ENCODE measurements at places on chromosomes 12 and 14.

- DNase-seq, result no peak
Measured at GRCh38 chr12:49626836-49627235, 3.5 kb downstream of the PRPF40B start.

DNA sequence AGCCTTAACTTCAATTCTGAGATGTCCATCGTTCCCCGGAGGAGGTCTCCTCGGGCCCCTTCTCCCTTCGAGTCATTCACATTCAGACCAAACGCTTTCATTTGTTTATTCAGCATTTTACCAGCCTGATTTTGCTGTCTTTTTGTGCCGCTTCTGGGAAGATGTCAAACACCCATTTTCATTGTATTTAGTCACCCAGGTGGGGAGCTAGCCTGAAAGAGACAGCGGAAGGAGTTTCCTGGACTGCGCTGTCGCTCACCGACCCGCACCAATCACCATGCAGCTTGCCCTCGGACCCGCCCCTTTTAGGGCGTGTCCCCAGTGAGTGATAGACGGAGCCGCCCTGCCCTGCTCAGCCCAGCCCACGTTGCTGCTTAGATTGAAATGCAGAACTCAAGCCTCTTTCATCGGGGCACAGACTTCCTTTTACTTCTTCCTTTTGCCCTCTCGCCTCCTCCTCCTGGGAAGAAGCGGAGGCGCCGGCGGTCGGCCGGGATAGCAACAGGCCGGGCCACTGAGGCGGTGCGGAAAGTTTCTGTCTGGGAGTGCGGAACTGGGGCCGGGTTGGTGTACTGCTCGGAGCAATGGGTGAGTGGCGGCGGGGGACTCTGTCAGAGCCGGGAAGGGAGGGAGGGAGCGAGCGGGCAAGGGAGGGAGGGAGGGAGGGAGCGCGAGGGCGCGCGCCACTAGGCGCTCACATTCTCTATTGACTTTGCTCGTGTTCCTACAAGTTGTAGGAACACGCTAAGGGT, at the start of gene PAX9:
TSS of gene PAX9 (plus strand) at position 355 of the 752 bp plus-strand sequence. CDS start at position 585, 230 bp downstream.
- DNase-seq, result peak; percentile 87

DNA sequence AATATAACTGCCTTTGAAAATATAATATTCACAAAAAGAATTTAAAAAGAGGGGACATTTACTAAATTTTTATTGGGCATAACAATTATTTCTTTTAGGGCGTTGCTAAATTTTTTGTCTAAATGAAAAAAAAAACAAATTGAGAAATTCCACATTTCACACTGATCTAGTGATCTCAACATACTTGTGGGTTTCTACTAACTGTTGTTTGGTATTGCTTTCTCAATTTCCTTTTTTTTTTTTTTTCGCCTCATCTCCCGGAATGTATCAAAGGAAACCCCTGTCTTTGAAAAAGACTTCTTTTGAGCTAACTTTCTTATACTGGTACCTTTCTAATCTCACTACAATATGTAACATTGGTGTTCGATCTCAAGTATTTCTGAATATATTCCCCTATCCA, at the start of gene CLEC4D:
TSS of gene CLEC4D (plus strand) at position 248 of the 400 bp plus-strand sequence. CDS start 230 bp downstream, outside the sequence.
- no peak for DNase-seq

- DNase-seq, result no peak
Measured at GRCh38 chr14:26773906-26774593, 176.2 kb upstream of the NOVA1 start.

GRCh38 chr12:114316076-114316475, 89.9 kb downstream of the TBX5 start:
- DNase-seq, result no peak

DNA sequence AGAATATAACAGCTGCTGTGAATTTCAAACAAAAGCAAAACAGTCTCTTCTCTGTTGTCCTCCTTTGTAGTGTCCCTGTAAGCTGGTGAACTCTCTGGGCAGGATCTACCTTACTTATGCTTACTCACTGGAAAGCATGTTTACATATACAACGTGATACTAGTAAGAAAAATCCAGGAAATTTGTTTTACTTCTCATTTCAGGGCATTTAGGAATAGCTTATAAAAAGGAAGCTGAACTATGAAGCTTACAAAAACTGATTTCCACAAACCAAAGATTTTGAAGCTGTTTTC, 311.0 kb downstream of the NOVA1 start:
- no peak for DNase-seq

- peak; percentile 73 for DNase-seq
Measured at GRCh38 chr12:133130808-133131128, 341 bp downstream of the ZNF10 start.

DNA sequence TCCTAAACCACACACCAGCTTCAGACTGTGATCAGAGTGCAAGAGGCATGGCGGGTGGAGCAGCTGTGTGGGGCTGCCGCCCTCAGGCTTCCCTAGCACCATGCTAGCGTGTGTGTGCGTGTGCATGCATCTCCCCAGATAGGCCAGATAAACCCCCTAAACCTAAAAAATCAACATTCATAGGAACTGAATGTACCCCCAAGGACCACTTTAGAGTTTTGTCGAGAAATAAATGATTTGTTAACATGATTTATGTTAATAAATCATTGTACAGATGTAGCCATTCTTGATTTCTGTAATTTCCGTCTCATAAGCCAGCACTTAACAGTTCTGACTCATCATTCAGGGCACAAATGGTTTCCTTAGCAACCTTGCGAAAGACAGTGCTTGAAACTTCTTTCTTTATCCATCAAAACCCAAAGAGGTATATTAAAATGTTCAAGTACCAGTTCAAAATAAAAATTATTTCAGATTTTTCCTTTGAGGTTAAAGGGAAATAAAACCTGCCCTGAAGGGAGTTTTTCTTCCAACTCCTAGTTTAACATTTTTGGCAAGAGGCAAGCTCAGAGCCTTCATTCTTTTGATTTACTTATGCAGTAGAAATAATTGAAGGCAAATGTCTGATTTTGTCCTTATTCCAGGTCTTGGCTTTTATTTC, 206.2 kb upstream of the RGS6 start:
- DNase-seq, result no peak

GRCh38 chr12:120702637-120703036, 7.6 kb upstream of the UNC119B start:
- no peak for DNase-seq

- no peak for DNase-seq
Measured at GRCh38 chr12:44428825-44429224, 447.3 kb downstream of the NELL2 start.

DNA sequence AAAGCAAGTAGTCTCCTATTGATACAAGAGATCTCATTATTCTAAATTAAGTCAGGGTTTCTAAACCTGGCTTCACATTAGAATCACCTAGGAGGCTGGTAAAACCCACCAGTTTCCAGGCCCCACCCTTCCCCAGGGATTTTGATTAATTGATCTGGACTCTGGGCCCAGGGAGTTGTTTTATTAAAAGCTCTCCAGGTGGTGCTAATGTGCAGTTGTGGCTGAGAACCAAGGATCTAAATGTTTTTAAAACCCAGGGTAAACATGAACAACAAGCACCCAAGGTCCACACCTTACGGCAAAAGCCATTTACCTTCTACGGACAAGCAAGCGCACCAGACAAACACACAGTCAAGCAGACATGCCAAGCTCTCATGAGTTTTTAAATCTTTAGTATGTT, 73.9 kb downstream of the SLC2A13 start:
- DNase-seq, result no peak

GRCh38 chr14:104658325-104658712, 31.1 kb upstream of the INF2 start:
- no peak for DNase-seq

GRCh38 chr14:61188196-61188595, 92.9 kb downstream of the TMEM30B start:
- no peak for DNase-seq

DNA sequence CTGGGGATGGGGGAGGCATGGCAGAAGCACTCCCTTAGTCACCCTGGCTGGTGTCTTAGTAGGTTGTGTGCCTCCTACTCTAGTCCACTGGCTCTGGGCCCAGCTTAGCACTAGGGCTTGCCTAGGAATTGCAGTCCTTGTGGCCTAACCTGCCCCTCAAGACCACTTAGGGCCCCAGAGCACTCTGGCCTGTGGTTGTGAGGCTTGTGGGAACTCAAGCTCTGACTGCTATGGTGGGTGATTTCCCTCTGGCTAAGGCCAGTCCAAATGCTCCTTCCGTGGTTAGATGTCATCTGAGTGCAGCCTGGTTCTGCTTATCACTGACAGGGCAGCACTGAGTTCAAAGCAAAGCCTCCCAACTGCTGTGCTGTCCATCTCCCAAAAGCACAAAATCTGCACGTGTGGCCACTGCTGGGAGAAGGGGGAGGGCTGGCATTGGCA, 20.2 kb downstream of the FGD4 start:
- no peak for DNase-seq

GRCh38 chr14:91138511-91139359, 24.9 kb downstream of the DGLUCY start:
- no peak for DNase-seq

- peak; percentile 42 for DNase-seq
Measured at GRCh38 chr14:104445832-104446381, 133.7 kb upstream of the C14orf180 start.

DNA sequence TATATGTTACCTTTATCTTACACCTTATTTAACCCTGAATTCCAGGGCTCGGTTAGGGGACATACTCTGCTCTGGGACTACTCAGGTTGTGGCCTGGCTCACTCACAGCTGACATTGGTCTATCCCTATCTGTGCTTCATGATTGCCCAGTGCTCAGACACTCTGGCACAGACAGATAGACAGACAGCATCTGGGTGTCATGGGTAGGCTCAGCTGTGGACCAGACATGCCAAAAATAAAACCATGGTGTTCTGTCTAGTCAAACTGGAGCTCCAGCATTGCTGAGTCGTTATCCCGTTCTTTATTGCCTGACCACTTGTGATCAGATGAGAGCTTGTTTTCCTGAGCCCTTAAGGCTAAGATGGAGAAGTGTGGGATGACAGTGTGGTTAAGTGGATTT, 29.0 kb downstream of the FBXW8 start:
- no peak for DNase-seq

- DNase-seq, result no peak
Measured at GRCh38 chr14:89720741-89721729, 233.5 kb downstream of the EFCAB11 start.

DNA sequence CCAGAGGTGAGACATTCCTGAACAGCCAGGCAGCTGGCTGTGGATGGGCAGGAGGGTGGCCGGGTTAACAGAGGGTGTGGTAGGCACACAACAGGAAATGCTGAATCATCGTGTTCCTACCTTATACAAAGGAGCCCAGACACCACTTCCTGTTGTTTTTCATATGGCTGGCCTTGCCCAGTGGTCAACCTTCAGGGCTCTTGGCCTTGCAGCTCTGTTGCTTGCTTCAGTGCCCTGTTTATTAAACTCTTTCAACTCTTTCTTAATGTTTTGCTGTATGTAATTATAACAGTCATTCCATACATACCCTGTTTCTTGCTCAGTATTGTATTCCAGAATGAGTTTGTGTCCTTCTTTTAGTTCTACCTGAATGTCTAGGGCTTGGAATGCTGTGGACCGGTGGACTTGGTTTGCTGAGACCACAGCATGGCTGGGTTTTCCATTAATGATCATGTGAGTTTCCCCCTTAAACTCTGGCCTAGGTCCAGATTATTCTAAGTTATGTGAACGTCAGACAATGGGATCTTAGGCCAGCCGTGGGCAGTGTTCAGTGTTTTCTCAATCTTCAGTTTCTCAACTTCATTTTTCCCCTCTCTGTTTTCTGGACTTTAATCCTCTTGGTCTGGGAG, 11.9 kb downstream of the CFAP54 start:
- no peak for DNase-seq

DNA sequence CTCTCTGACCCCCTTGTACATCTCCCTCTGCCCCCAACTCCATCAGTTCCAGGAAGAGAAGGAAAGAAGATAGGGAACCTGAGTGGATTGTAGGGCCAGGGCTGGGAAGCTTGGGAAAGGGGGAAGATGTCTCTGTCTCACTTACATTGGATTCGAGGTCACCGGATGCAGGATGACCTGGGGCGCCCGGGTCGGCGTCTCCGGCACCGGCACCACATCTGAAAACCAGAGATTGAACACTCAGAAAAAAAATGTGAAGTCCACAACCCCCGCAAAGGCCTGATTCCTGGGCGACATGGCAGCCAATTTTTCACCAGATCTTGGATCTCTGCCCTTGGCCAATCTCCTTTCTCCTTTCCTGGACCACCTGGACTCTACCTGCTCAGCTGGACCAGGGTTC, 169.4 kb upstream of the NOS1 start:
- DNase-seq, result peak; percentile 23

DNA sequence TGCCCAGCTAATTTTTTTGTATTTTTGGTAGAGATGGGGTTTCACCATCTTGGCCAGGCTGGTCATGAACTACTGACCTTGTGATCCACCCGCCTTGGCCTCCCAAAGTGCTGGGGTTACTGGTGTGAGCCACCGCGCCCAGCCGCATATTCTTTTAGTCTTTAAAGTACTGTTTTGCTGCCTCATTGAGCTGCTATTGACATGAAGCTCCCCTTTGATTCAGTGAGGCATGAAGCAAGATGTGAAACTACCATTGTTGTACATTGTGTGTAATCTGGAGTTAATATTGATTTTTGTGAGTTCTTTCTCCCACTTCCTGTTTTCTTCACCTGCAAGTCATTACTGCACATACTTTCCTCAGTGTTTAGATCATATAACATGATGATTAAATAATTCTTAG, 80.8 kb downstream of the MNAT1 start:
- no peak for DNase-seq

DNA sequence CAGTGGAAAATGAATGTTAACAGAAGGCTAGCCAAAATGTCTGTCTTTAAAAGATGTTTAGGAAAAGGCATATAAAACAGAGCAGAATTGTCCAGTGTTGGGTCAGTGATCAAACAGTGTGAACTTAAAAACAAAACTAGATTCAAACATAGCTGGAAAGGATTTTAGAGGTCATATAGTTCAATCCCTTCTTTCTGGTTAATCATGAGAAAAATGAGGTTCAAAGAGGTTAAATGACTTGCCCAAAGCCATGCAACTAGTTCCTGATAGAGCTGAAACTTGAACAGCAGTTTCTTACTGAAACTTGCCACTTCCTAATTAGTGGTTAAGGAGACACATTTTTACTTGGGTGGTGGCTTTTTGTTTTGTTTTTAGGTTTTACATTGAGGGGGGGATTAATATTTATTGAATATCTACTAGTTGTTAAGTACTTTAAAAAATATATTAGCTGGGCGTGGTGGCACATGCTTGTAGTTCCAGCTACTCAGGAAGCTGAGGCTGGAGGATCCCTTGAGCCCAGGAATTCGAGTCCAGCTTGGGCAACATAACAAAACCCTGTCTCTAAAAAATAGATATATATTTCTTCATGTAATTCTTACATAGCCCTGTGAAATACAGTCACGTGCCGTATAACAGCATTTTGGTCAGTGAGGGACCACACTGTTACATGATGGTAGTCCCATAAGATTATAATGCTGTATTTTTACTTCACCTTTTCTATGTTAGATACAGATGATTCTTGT, 20.4 kb downstream of the ACVR1B start:
- DNase-seq, result no peak

DNA sequence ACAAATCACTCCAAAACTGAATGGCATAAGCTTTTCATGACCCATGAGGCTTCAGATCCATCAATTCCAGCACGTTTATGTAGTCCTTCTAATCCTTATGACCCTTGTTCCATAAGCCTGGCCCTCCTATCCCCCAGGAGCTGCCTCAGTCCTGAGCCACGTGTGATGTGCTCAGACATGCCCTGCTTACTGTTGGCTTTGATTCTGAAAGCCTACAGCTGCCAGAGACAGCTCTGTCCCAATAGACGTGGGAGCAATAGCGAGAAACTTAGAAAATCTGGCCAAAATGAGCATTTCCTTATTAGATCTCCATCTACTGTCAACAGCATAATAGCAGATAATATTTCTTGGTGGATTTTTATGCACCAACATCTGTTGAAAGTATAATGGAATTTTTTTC, 33.2 kb downstream of the DUSP6 start:
- DNase-seq, result no peak

Measured in left forelimb (tissue), 1 donor.